ENCODE measurements at places on chromosomes 7 and 10.

GRCh38 chr7:92717623-92717992, 118.8 kb downstream of the CDK6 start:
- no peak for DNase-seq

DNA sequence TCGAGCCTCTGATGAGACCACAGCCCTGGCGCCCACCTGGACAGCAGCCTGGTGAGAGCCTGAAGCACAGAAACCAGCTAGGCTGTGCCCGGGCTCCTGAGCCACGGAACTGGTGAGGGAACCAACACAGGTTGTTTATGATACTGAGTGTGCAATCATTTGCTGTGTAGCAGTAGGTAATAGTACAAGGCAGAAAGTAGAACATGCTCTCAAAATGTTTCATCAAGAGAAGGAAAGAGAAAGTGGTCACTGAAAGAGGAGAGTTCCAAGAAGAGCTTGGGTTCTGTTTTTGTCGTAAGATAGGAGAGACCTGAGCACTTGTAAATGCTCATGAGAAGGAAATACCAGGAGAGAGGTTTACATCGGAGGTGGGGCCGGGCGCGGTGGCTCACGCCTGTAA, 208.2 kb downstream of the FAM107B start:
- DNase-seq: no peak

DNA sequence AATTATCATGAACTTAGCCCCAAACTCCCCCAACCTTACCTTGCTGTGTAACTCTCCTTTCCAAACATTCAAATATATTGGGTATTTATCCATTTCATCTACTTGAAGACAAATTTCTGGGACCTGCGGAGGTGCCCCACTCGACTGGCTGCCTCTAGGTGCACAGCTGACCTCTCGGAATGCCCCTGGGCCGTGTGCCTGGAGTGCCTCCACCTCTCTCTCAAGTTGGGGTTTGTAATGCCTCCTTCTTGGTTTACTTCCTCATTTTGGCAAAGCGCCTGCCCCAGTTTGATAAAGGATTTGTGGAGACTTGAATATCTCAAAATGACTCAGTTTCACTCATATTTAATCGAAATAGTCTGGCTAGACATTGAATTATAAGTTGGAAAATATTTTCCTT, 16.6 kb downstream of the ZNF777 start:
- no peak for DNase-seq

GRCh38 chr7:122987463-122987862, 8.0 kb downstream of the TAS2R16 start:
- no peak for DNase-seq

GRCh38 chr10:103811463-103811862, 43.9 kb downstream of the SH3PXD2A start:
- DNase-seq: no peak

- DNase-seq: no peak
These were observed 43.5 kb downstream of the ACSM6 start for GRCh38 chr10:95237376-95238170.
